ENCODE measurements at places on chromosomes 4 and X.

DNA sequence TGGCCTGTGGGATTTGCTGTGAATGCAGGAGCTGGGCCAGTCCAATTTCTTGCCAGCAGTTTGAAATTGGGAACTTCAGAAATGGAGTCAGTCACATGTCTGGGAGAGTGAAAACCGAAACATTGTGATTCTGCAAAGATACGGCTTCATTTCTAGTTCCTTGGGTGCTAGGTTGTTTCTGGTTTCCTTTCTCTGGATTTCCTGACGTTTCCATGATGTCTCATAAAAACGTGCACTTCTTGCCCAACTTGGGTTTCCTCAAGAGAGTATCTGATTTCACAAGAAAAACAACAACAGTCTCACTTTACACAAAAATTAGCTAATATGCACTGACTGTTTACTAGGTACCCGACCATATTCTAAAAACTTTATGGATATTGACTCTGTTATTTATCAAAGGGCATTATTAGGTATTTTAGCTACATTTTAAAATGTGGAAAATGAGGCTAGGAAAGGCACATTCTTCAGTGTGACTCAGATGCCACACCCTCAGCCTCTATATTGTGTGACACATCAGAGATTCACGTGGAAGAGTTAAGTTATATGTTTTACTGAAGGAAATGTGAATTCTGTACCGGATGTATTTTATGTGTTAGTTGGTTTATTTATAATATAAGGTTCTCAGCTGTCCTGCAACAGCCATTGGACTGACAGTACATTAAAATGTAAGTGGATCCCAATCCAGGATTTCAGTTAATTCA lies 225.0 kb upstream of the PUDP start:
- peak; percentile 15 for DNase-seq

DNA sequence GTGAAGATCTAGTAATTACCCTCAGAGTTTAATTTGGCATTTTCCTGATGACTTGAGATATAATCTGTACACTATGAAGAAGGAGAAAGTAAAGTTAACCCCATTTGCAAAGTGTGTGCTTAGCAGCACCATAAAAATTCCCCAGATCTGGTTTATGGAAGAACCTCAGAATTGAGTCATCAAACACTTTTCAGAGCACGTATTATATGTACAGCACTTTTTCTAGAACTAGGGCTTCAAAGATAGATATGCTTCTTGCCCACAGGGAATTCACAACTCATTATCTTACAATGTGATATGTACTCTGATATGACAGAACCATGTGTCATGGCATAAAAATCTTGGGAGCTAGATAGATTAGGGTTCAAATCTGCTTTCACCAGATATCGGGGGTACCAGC lies 150.9 kb downstream of the SLC10A7 start:
- no peak for DNase-seq

GRCh38 chr4:145097331-145097820 lies 620 bp downstream of the ANAPC10 start:
- no peak for DNase-seq

DNA sequence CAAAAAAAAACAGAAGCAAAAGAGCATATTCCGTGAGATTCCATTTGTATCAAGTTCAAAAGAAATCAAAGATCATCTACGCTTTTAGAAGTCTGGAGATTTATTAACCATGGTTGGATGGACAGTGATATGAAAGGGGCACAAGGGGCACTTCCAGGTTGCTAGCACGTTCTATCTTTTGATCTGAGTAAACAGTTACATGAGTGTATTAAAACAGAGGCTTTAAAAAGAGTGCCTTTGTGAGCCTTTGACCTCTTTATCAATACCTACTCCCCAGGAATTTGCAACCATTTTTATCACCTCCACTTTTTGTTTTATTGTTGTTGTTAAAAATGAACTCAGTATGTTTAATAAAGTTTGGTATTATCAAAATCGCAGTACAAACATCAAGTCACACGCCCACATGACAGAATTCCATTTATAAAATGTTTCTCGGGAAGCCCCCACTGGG lies 72.4 kb upstream of the UCP1 start:
- no peak for DNase-seq

DNA sequence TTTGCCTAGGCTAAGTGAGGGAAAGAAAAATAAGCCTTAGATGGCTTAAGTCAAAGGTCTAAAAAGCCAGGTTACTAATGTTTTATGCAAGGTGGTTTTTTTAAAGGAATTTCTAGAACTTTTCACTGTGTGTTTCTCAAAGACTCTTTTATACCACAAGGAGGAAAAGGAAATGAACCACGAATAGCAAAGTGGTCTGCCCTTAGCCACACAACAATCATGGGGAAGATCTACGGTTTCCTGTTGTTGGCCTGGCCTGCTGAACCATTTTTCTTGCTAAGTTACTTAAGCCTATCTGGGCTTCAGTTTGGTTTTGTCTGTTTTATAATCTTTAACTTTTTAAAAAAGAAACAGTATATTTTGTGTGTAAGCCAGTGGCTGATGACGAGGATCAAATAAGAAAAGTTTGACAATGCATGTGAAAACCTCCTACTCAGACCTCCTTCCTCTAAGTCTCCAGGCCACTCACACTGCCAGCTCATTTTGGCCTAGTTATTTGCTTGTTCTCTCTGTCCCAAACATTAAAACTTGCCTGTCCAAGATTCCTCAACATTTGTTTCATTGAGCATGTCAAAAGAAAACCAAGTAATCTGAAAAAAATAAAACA lies 56.7 kb upstream of the COL25A1 start:
- DNase-seq: no peak

DNA sequence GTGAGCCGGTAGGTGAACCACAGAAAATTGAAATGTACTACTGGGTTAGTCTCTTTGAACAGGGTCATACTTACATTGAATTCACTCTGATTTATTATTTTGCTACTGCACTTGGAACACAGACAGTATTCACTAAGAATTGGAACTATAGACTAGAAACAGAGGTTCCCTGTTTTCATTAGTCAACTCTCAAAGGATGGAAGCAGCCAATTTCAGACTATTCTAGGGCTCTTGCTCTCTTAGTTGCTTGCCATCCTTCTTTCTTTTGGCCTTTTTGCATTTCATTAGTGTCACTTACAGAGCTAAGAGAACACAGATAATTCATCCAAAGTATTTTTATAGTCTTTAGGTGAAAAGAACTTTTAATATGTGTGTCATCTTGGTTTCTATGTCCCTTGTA lies 52.6 kb downstream of the SHROOM3 start:
- DNase-seq: no peak

DNA sequence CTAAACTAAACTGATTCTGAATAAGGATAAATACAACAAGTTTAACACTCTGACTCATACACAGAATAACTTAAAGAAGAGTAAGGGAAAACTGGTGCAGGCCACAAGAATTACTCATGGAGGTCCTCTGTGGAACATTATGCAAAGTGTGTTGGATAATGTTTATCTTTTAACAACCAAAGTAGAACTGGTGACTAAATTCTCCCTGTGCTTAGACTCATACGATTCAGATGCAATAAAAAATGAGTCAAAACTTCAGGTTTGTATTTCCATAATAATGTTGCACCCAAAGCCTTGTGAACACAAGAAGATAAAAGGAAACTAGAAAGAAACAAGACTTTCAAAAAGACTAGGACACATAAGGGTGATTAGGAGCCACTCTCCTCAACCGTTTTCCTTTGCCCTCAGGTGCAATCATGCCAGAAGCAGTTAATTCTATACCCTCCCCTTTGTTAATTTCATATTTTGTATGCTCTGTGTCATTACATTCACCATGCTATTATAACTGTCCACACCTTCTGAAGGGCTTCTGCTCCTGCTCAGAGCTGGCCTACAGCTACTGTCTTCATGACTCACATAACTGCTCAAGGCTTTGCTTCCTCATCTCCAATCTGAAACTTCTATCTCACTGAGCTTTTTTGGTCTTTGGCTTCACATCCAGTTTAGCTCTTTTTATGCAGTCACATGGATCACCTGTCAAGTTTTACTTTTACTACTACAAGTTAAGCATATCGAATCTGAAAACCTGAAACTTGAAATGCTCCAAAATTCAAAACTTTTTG lies 60.2 kb downstream of the KCNIP4 start:
- peak; percentile 35 for DNase-seq

Measured in retinal pigment epithelial cell (primary cell).